ENCODE measurements at places on chromosomes 12 and 14. TPM values are rescaled to one million over a fixed set of nuclear protein-coding genes. Genes with fewer than 3 reads are reported as not detected.
A peak's percentile ranks its signal among the peaks of the same experiment; 100 is the strongest.

- DNase-seq = peak; percentile 99
- no peak overlapping the region for H3K4me3 ChIP-seq
- no peaks in the 10 kb centered on the region for H3K36me3 ChIP-seq
These were observed 154.1 kb upstream of the FKBP4 start for GRCh38 chr12:2640709-2641108.

DNA sequence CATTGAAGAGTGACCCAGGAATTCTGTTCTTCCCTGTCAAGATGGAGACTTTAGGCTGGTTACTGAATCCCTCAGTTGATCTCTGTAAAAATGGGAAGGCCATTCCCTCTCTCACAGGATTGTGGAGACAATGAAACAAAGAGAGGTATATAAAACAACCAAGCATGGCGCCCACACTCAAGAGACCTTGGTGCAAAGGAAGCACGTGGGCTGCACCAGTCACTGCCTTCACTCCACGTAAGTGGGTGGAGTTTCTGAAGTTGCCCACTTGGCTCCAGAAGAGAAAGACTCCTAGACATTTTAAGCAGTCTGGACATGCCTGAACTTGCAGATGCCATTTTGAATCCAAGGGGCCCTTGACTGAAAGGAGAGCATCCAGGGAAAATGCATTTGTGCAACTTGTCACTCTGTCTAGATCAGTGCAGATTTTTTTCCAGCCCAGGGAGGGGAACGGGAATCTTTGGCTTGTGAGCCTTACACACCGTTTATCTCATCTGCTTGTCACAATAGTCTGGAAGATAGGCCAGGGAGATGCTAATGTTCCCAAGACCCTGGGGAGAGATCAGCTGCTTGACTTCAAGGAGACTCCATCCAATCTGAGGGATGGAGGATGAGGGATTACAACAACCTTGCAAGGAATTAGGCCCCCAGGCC, 96.9 kb upstream of the TBX3 start:
- H3K4me1 ChIP-seq = peaks cover 6% of the 10 kb centered on the region
- H3K4me3 ChIP-seq = no peak overlapping the region
- DNase-seq = no peak

- H3K27ac ChIP-seq = no peak overlapping the region
- H3K4me1 ChIP-seq = no peaks in the 10 kb centered on the region
- DNase-seq = no peak
- H3K36me3 ChIP-seq = no peaks in the 10 kb centered on the region
These were observed 53.1 kb downstream of the RHOJ start for GRCh38 chr14:63257299-63257698.

GRCh38 chr12:57165741-57166140, 18.3 kb upstream of the LRP1-AS start:
- H3K27ac ChIP-seq = no peak overlapping the region
- DNase-seq = no peak
- H3K36me3 ChIP-seq = peaks cover 86% of the 10 kb centered on the region

VRTN gene
- not detected for total RNA-seq

DNA sequence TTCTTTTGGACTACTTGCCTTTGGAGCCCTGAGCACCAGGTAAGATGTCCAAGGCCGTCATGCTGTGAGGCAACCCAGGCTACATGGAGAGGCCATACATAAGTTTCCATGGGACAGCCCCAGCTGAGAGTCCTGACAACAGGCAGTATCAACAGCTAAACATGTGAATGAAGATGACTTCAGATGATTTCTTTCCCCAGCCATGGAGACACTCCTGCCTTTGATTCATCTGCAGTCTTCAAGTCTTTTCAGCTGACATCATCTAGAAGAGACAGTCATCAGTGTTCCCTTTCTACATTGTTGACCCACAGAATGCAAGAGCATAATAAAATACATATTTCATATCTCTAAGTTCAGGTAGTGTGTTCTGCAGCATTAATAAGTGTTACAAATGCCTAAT, 398.7 kb downstream of the BTG1 start:
- H3K27ac ChIP-seq = no peak overlapping the region
- no peaks in the 10 kb centered on the region for H3K36me3 ChIP-seq
- H3K4me1 ChIP-seq = no peaks in the 10 kb centered on the region
- DNase-seq = no peak

DNA sequence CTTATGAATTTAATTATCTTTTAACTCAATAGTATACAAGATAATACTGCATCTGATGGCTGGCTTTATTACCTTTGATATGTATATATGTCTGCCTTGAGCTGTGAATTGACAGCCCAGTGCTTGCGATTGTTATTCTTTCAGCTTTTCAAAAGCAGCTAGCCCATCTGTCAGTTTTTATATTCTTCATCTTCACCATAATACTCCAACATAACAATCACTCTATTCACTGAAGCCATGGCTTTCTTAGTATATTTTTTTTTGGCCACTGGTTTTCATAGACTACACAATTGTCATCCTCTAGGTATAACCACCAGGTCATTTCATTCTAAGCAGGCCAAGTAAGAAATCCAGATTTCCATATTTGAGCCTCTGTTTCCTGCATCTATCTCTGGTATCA, 1026.1 kb downstream of the FSCB start:
- H3K4me1 ChIP-seq = no peaks in the 10 kb centered on the region
- H3K36me3 ChIP-seq = no peaks in the 10 kb centered on the region
- H3K27me3 ChIP-seq = no peaks in the 10 kb centered on the region
- H3K27ac ChIP-seq = no peak overlapping the region
- H3K4me3 ChIP-seq = no peak overlapping the region

DNA sequence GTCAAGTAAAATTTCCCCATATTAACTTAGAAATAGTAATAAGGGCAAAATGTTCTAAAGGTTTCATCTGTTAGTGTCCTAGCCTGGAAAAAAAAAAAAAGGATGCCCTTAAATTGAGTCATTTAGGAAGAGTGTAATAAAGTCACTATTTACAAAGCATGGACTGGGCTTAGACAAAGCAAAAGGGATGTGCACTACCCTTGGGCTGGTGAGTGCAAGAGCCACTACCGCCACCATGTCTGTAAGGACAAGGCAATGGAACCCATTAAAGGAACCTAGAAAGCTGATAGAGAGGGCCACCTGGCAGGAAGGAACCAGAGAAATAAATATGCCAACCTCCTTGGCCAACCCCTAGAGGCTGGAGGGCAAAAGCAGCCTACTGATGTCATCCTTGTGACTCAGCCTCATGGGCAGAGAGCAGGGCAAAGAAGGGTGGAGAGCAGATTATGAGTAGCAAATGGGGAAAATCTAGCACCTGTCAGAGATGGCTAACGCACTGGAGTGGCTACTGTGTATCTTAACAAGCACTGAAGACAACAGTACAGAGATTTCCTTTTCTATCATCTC, 59.5 kb upstream of the FUT8 start:
- no peaks in the 10 kb centered on the region for H3K27me3 ChIP-seq
- no peak for DNase-seq
- H3K4me3 ChIP-seq = no peak overlapping the region
- no peaks in the 10 kb centered on the region for H3K36me3 ChIP-seq
- no peak overlapping the region for H3K27ac ChIP-seq

All from IMR-90 (cell line).